Posterior vena cava (tissue), 2 donors: ENCODE measurements at places on chromosomes 3 and 15. TPM values are rescaled to one million over a fixed set of nuclear protein-coding genes. Genes with fewer than 3 reads are reported as not detected.

DNA sequence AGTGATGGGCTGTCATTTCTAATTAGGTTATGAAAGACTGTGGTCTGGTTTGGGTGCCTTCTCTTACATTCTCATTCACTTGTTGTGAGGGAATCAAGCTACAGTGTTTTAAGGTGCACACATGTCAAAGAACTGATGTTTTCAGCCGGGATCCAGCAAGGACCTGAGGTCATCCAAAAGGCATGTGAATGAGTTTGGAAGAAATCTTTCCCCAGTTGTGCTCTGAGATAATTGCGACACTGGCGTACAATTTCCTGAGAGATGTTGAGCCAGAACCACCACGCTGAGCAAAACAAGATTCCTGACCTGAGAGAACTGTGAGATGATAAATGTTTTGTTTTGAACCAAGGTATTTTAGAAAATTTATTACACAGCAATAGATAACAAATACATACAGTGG is 295.3 kb upstream of the SLITRK3 start:
- no peak for DNase-seq

DNA sequence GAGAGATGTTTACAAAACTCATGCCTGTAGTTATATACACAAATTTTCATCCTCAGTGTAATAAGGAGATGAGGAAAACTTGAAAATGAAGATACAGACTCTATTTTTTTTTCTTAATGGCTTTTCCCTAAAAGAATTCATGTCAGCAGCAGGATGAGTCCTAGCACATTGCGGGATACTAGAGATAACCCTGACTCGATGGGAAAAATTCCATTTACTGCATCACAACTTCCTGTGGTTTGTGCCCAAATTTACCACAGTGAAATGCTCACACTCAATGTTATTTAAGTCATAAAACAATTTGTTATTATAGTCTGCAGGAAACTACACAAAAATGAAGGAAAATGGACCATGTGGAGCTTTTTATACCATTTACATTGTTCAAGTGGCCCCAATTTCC is 581.9 kb upstream of the ZNF717 start:
- DNase-seq, result no peak

DNA sequence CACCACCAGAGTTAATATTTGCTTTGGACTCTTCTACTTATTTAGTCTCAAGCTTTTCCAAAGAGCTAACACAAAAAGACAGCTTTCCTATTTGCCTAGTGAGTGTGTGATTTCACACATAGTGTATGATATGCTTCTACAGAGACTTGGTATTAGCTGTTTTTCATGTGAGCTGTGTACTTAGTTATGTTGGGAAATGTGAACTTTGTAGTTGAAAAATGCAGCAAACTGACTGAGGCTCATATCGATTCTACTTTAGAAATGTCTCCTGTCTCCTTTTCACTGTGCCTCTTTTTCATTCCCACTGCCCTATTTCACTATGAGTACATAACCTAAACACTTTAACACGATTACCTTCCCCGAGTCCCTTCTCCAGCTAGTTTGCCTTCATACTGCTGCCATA is 136.5 kb downstream of the ALCAM start:
- no peak for DNase-seq

The TNFAIP8L3 gene
- total RNA-seq, result 151 TPM

The KLHL6 gene
- 2.0 TPM for total RNA-seq
